ENCODE measurements at places on chromosomes 2 and 18.

GRCh38 chr2:103138123-103138901 is 376.5 kb downstream of the TMEM182 start:
- DNase-seq: no peak

- no peak for DNase-seq
Measured at GRCh38 chr2:238291550-238292281, 3.3 kb upstream of the PER2 start.

DNA sequence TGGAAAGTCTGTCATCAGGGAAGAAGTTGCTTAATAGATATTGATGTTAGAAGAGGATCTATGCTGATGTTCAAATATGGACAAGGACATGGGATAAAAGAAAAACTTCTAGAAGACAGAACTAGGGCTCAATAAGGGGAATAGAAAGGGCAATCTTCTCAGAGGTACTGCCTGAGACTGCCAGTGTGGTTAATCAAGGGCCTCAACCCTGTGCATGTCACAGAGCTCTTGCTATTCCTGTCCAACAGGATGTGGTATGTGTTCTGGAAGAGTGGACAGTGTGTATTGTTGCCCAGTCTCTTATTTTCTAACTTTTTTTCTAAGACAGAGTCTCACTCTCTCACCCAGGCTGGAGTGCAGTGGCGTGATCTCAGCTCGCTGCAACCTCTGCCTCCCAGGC is 27.8 kb upstream of the RNF125 start:
- DNase-seq: no peak

- no peak for DNase-seq
Measured at GRCh38 chr2:5695654-5696403, 3.6 kb downstream of the SOX11 start.

- no peak for DNase-seq
Measured at GRCh38 chr2:142629193-142629592, 248.3 kb upstream of the KYNU start.

DNA sequence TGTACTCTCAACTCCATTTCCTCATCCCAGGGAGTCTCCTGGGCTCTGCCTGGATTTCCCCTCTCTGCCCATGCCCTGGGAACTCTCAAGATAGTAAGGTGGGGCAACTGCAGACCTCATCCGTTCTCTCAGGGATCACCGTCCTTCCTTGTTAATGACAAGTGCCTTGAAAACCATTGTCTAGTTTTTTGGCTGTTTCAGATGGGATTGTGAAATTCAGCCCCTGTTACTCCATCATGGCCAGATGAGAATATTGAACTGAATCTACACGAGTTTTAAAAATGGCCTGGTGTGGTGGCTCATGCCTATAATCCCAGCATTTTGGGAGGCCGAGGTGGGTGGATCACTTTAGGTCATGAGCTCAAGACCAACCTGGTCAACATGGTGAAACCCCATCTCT is 665 bp upstream of the HRH4 start:
- DNase-seq: no peak

GRCh38 chr2:151967829-151968722 is 130.8 kb downstream of the CACNB4 start:
- no peak for DNase-seq

- no peak for DNase-seq
Measured at GRCh38 chr18:35746826-35747339, 165.3 kb downstream of the GALNT1 start.

DNA sequence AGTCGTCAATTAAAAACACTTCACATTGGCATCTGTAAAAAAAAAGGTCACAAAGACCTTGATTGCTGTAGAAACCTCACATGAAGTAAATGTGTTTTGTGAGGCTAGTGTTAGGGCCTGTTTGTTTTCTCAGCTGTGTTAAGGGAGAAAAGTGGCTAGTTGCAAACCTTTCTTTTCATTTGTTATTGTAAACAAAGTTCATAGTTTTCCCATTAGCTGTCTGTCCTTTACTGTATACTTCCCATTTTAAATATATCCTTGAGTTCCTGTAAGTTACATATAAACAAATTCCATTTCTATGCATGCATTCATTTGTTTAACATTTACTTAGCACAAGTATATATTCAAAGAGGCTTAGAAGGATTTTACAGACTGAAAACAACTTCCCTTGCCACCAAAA is 1250.2 kb downstream of the LRP1B start:
- no peak for DNase-seq

DNA sequence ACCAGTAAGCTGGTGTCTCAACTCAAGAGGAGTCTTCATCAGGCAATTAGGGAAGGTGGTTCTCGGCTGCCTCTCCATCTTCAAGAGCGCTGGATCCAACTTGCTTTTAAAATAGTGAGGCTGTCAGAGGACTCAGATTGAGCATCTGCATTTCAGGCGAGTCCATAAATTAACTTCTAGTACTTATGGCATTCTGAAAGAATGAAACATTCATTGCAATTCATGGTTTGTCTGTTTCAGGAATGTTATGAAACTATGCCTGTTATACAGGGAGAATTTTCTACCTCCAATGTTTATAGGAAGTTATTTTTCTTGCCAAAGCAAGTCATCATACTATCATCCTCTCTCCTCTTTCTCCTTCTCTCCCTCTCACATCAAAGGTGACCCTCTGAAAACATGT is 883.2 kb downstream of the SLC4A3 start:
- no peak for DNase-seq

- no peak for DNase-seq
Measured at GRCh38 chr2:106853631-106854030, 32.3 kb downstream of the ST6GAL2 start.

DNA sequence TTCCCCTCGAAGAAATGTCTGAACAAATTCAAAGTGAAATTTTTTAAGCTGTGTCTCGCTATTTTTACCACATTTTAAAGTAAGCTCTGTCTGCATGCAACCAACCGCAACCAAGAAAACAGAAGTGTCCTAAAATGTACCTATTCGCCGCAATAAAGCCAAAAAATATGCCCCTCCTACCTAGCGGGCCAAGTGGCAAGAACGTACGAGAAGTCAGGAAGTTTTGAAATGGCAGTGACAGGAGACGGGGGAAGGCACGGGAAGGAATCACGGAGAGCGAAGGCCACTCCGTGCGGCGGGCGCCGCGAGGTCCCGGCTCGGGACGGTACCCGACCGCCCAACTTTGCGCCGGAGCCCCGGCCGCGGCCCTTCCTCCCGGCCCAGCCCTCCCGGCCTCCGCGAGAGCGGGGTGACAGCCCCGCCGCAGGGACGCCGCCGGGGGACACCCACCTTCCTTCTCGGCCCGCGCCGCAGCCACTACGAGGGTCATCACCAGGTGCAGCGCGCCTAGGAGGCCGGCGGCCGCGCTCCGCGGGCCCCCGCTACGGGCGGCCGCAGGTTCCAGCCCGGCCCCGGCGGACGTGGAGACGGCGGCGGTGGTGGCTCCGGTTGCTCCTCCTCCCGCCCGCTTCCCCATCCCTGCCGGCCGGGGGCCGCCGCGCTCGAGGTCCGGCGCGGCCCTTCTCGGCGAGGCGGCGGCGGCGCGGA is 568 bp downstream of the TMEM131 start:
- peak; percentile 37 for DNase-seq

DNA sequence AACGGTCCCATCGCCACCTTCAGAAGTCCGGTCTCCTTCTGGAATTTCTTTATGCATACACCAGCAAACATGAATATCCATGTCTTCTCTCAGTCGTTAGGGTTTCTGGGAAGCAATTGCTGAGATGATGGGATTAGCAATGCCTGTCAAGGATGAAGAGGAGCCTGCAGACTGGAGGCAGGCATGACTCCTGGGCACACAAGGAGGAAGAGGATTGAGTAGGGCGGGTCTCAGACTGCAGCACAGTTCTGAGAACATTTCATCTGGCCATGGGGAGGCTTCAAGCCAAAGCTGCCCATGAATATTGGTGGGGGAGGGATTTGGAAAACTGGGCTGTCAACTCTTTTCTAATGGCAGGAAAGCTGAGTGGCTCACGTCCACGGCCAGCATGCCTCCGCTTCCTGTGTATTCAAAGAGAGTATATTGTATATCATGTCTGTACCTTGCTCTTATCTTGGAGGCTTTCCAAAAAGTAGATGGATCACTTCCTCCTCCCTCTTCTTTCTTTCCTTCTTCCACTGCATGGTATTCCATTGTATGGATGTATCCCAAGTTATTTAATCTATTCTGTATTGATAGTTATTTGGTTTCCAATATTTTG is 24.5 kb downstream of the MC2R start:
- no peak for DNase-seq

Data from stimulated activated CD8-positive, alpha-beta memory T cell treated with anti-CD3 and anti-CD28 coated beads, Interleukin-15, amount 100 ng/mL, for 4 hours (primary cell).